ENCODE measurements at places on chromosomes 13 and 19.

- no peak for DNase-seq
Observed at GRCh38 chr19:10975374-10976130, 14.7 kb downstream of the SMARCA4 start.

- no peak for DNase-seq
Observed at GRCh38 chr13:20451397-20451796, 74.3 kb downstream of the CRYL1 start.

GRCh38 chr13:106471957-106472543 lies 63.4 kb downstream of the EFNB2 start:
- DNase-seq, result no peak

DNA sequence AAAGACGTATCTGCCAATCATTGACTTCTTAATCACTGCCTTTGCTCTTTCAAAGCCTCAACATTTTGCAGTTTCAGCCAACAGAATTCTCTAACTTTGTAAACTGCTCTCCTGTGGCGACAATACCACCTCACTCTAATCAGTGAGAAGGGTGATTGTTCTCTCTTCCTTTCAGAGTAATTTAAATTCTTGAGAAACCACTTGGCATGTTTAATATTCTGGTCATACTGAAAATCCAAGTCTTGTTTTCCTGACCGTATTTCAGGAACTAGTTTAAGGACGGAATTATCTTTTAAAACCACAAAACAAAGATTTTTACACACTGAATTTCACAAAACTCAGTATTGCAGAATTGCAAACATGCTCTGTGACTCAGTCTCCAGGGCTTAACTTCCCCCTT lies 5.2 kb upstream of the CDC16 start:
- DNase-seq, result no peak

GRCh38 chr19:13817018-13817614 lies 21.9 kb downstream of the ZSWIM4 start:
- no peak for DNase-seq

- DNase-seq, result no peak
Observed at GRCh38 chr13:111577956-111578605, 257.6 kb downstream of the TEX29 start.

- DNase-seq, result no peak
Observed at GRCh38 chr13:80235166-80235966, 105.6 kb downstream of the SPRY2 start.

GRCh38 chr13:24574847-24575246 lies 62.3 kb upstream of the PARP4 start:
- no peak for DNase-seq

DNA sequence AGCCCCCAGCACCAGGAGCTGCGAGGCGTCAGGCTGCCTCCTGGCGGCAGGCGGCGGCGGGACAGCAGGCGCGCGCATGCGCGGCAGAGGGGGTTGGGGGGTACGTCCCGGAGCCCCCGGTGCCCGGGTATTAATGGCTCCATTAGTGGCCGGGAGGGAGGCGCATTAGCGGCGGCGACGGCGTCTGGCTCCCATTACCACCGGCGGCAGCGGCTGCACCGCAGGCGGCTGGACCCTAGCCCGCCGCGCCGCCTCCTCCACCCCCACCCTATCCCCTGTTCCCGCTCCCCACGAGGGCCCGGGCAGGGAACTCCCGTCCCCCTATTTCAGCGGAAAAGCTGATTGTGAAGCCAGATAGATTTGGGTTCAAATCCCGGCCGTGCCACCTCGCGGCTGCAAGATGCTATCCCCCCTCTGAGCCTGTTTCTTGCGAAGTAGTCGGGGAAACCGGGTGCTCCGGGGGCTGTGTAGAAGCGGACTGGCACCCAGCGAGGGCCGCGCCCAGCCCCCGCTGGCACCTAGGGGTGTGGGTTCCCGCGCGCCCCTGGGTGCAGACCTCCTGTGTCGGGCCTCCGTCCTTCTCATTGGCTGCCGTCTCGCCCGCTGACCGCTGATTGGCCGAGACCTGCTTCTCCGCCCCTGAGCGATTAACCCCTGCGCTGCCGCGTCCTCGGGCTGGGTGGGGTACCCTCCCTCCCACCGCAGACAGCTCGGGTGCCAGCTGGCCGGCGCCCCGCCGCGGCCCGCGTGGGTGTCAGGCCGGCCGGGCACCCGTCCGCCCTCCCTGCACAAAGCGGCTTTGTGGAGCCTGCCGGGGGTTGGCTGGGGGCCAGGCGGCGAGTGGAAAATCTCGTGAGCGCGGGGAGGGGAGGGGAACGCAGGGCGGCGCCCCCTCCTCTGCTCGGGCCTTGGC lies 11.1 kb downstream of the CIC start:
- DNase-seq, result peak; percentile 89

DNA sequence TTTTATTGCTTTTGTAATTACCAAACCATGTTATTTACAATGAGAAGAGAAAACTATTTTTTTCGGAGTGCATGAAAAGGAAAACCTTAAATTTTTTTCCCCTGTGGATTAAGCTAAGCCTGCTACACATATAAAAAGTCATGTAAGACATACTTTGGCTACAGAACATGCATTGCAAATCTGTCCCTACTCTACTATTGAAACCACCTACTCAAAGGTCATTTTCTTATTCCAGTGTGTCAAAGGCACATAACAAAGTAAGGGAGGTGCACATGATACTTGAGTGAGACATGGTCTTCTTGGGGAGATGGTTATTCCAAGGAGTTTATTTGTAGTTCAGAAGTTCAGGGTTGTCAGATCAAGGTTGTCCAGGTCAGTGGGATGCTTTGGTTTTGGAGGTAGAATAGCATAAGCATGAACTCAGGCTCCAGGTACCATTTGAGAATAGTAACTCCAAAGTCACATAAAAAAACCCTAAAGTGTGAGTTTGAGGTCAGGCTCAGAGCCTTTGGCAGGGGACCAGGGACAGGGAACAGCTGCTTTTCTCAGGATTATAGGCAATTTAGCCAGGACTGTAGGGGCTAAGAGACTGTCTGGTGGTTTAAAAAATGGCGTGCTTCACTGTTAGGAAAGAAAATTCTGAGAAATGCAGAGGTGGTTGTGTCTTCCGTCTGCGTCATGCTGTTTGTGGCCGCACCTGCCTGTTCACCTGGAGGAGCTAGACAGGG lies 15.4 kb downstream of the FARP1 start:
- DNase-seq, result no peak

GRCh38 chr13:110339263-110339662 lies 32.2 kb downstream of the COL4A2 start:
- DNase-seq, result no peak

- no peak for DNase-seq
Observed at GRCh38 chr19:30593975-30594745, 222.0 kb downstream of the ZNF536 start.

- DNase-seq, result no peak
Observed at GRCh38 chr13:73216381-73216831, 157.6 kb downstream of the KLF5 start.

GRCh38 chr13:78607409-78608251 lies 4.3 kb upstream of the POU4F1 start:
- DNase-seq, result no peak

- no peak for DNase-seq
Observed at GRCh38 chr13:96223231-96223630, 133.3 kb downstream of the HS6ST3 start.
